ENCODE measurements at places on chromosomes 2 and 18.

GRCh38 chr2:67389788-67390187 lies 7.3 kb upstream of the ETAA1 start:
- peak overlapping the region; percentile 81 for H3K27ac ChIP-seq
- no peaks in the 10 kb centered on the region for H3K27me3 ChIP-seq
- H3K36me3 ChIP-seq = peaks cover 3% of the 10 kb centered on the region
- no peak for DNase-seq
- no peak overlapping the region for H3K4me3 ChIP-seq
- H3K4me1 ChIP-seq = peaks cover 50% of the 10 kb centered on the region

GRCh38 chr2:54366487-54367280 lies 89.4 kb upstream of the SPTBN1 start:
- peaks cover 15% of the 10 kb centered on the region for H3K4me1 ChIP-seq
- no peak overlapping the region for H3K27ac ChIP-seq
- peaks cover 3% of the 10 kb centered on the region for H3K36me3 ChIP-seq
- H3K4me3 ChIP-seq = no peak overlapping the region

GRCh38 chr2:197280015-197280702 lies 30.4 kb downstream of the ANKRD44 start:
- DNase-seq = no peak
- H3K36me3 ChIP-seq = no peaks in the 10 kb centered on the region
- H3K4me1 ChIP-seq = peaks cover 26% of the 10 kb centered on the region
- no peak overlapping the region for H3K4me3 ChIP-seq
- peak overlapping the region; percentile 55 for H3K27ac ChIP-seq

DNA sequence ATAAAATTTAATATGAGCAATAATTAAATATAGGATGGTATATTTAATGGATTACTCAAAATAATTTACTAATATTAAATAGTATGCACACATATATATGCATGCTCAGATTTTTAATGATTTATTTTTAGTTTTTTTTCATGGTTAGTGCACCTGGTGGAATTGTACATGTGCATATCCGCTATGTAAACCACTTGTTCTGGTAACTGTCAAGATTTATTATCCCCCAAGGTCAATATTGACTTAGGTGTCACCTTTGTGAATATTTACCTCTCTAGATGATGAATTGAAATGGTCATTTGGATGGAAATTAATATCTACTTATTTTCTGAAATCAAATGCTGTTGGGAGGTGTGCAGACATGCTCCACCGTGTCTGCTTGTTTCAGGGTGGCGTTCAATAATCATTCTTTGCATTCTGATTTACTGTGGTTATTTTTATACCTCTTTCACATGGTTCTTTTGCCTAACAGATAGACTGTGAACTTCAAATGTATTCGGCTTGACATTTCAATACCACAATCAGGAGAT lies 14.7 kb downstream of the CNTNAP5 start:
- H3K27ac ChIP-seq = no peak overlapping the region
- H3K36me3 ChIP-seq = no peaks in the 10 kb centered on the region
- no peak for DNase-seq
- H3K4me1 ChIP-seq = no peaks in the 10 kb centered on the region
- no peak overlapping the region for H3K4me3 ChIP-seq

GRCh38 chr2:179193759-179194394 lies 70.8 kb downstream of the SESTD1 start:
- H3K4me3 ChIP-seq = no peak overlapping the region
- H3K27ac ChIP-seq = no peak overlapping the region
- H3K4me1 ChIP-seq = peaks cover 3% of the 10 kb centered on the region
- no peak for DNase-seq
- H3K36me3 ChIP-seq = peaks cover 24% of the 10 kb centered on the region

GRCh38 chr2:170087413-170087793 lies 90.5 kb upstream of the MYO3B start:
- no peak overlapping the region for H3K27ac ChIP-seq
- no peaks in the 10 kb centered on the region for H3K4me1 ChIP-seq
- peaks cover 4% of the 10 kb centered on the region for H3K27me3 ChIP-seq
- no peak for DNase-seq
- H3K4me3 ChIP-seq = no peak overlapping the region

DNA sequence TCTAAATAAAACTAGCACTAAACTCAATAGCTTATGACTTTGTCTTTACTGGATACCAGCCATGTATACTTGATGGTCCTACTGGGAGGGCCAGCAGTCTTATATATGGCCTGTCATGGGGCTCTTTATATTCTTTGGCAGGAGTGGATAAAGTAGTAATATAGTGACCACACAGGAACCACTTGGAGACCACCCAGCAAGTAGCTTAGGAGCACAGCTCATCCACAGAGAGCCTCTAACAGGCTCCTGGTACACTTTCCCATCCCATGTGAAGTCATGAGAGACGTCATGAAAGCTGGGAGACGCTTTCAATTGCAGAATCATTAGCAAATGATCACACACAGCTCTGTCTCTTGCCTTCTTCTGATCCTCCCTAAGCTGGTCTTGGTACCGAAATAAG lies 360.9 kb upstream of the ACVR2A start:
- no peak overlapping the region for H3K27ac ChIP-seq
- peaks cover 9% of the 10 kb centered on the region for H3K27me3 ChIP-seq
- DNase-seq = no peak
- no peaks in the 10 kb centered on the region for H3K36me3 ChIP-seq
- no peak overlapping the region for H3K4me3 ChIP-seq

- no peak for DNase-seq
- H3K27ac ChIP-seq = peak overlapping the region; percentile 81
- H3K4me1 ChIP-seq = peaks cover 48% of the 10 kb centered on the region
- peaks cover 8% of the 10 kb centered on the region for H3K36me3 ChIP-seq
- no peak overlapping the region for H3K4me3 ChIP-seq
These were observed 21.6 kb downstream of the MAP4K4 start for GRCh38 chr2:101718993-101719571.

DNA sequence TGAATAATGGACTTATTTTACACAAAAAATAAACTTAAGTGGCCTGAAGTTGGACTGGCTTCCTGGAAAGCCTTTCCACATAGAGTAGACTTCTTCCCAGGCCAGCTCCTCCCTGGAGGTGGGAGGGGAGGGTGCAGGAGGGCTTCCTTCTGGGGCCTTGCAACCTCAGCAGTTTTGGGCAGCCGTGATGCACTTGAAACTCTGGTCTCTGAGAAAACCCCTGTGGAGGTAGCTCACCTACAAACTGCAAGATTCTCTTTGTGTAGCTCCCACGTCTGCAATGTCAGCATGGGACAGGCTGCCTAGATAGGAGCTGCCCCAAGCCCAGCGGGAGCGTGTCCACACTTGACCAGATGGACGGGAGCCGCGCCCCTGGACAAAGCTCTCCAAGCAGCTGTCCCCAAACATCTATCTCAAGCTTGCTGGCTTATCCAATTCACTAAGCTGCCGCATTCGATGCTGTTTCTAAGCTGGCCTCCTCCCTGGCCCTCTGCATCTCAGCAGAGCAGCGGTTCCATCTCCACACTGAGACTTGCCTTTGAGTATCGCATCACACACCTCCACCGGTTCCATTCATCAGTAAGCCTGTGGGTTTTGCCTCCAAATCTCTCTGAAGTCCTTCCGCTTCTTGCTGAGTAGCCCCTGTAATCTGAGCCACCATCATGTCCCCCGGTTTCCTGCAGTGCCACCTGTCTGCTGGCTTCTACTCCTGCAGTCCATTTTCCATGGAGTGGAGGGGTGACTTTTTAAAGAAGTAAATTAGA lies 1.6 kb upstream of the LPIN1 start:
- H3K4me1 ChIP-seq = peaks cover 48% of the 10 kb centered on the region
- peak overlapping the region; percentile 52 for H3K4me3 ChIP-seq
- H3K27ac ChIP-seq = peak overlapping the region; percentile 85
- DNase-seq = peak; percentile 73
- H3K27me3 ChIP-seq = peaks cover 3% of the 10 kb centered on the region
- H3K36me3 ChIP-seq = no peaks in the 10 kb centered on the region

DNA sequence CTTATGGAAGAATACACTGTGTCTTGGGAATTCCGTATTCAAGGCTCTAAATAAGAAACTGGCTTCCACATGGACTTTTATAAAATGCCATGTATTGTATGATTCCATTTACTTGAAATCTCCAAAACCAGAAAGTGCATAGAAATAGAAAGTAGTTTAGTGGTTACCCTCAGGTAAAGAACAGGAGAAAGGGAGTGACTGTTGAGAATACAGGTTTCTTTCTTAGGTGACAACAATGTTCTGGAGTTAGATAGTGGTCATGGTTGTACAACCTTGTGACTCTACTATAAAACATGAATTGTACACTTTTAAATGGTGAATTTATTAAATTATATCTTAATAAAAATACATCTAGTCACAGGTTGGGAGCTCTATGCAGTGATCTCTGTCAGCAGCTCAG lies 481.8 kb downstream of the SPAG16 start:
- no peaks in the 10 kb centered on the region for H3K27me3 ChIP-seq
- no peak for DNase-seq
- no peaks in the 10 kb centered on the region for H3K36me3 ChIP-seq
- no peak overlapping the region for H3K27ac ChIP-seq
- H3K4me1 ChIP-seq = no peaks in the 10 kb centered on the region
- no peak overlapping the region for H3K4me3 ChIP-seq

- peaks cover 28% of the 10 kb centered on the region for H3K4me1 ChIP-seq
- peaks cover 32% of the 10 kb centered on the region for H3K27me3 ChIP-seq
- no peak overlapping the region for H3K4me3 ChIP-seq
These were observed 111.6 kb downstream of the FAM210A start for GRCh38 chr18:13614641-13615288.

DNA sequence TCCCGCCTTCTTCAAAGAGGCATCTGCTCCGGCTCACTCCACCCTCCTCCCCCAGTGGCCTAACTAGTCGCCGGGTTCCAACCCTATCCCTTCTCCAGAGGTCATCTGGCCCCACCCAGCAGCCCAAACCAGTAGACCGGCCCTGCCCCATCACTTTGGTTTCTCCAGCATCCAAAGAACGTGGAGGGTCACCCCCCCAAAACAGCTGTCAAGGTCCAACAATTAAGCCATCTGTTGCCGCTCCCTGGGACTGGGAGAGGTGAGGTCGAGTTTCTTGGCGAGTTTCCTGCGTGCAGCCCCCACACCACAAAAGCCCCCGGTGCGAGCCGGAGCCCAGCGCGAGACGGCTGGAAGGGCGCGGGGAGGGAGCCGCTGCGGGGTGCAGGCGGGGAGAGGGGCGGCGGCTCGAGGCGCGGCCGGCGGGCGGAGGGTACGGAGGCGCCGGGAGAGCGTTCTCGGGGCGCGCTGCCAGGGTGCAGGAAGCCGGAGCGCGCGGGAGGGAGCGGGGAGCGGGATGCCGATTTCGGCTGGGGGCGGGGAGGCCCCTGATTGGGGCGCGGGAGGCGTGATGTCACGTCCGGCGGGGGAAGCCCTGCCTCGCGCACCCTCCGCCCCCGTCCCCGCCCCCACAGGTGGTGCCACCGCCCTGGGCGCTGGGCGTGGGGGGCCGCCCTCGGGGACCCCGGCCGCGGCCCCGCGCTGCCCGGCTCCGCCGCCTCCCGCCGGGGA lies 571 bp upstream of the GPC1 start:
- no peaks in the 10 kb centered on the region for H3K27me3 ChIP-seq
- peak overlapping the region; percentile 66 for H3K27ac ChIP-seq
- peaks cover 30% of the 10 kb centered on the region for H3K4me1 ChIP-seq
- peak overlapping the region; percentile 77 for H3K4me3 ChIP-seq
- DNase-seq = peak; percentile 95

GRCh38 chr2:118983133-118983532 lies 41.1 kb downstream of the MARCO start:
- H3K27ac ChIP-seq = no peak overlapping the region
- H3K4me1 ChIP-seq = no peaks in the 10 kb centered on the region
- H3K4me3 ChIP-seq = no peak overlapping the region

- peaks cover 25% of the 10 kb centered on the region for H3K4me1 ChIP-seq
- no peak overlapping the region for H3K27ac ChIP-seq
- DNase-seq = no peak
- no peak overlapping the region for H3K4me3 ChIP-seq
These were observed 3.4 kb downstream of the CYRIA start for GRCh38 chr2:16661936-16662839.

All from osteocyte (in vitro differentiated cells).